ENCODE measurements at places on chromosomes 4 and X. TPM values are rescaled to one million over a fixed set of nuclear protein-coding genes. Genes with fewer than 3 reads are reported as not detected.

DNA sequence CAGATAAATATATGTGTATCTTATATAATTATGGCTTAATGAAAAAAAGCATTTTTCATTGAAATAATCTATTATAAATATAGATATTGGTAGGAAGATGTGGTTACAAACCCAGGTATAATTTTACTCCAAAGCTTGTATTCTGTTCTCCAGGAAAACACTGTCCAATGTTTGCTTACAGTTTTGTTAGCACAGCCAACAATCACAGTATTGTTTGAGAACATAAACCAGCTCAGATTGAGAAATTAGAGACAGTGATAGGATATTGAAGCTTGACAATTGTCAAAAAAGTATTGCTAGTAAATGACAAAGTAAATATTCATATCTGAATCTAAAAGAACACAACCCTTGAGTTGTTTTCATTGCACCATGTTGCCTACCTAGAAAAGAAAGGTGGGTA lies 228.8 kb downstream of the ADGRL3 start:
- DNase-seq: no peak

- no peak for DNase-seq
Measured at GRCh38 chrX:63739885-63740284, 45.1 kb downstream of the ARHGEF9 start.

GRCh38 chr4:58275856-58276255 lies 1165.7 kb upstream of the IGFBP7 start:
- no peak for DNase-seq

Gene FAM9C
- total RNA-seq: not detected

DNA sequence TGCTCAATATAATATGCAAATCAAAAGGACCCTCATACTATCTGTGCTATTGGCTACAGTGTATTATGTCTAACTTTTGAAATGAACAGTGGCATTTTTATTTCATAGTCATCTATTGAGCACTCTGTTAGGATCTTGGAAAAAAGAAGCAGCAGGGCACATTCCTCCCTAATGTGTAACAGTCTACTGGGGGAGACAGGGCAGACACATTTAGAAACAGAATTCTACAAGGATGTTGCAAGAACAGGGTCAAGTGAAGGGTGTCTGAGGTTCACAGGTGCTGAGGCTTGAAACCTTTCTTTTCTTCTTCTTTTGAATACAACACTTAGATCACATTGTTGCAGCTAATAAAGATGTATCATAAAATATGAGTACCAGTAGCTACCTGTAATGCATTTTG lies 129.7 kb upstream of the SLC4A4 start:
- DNase-seq: no peak

DNA sequence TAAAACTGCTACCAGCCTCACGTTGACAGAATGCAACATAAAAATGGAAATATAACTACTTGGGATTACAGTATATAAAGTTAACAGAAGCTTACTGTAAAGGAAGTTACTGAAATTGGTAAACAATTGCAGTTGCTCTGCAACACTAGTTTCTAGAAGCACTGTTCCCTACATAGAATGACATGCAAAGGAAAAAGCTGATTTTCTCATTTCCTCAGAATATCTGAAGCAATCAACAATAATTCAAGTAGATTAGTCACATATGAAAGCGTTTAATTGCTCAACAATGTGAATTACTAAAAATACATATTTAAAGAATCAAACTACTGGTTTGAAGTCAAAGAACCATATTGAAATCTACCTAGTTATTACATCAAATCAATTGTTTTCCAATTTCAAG lies 31.8 kb downstream of the PDGFC start:
- DNase-seq: peak; percentile 30

- no peak for DNase-seq
Measured at GRCh38 chrX:338281-338835, 19.8 kb upstream of the GTPBP6 start.

Gene RPL9
- 1,844 TPM for total RNA-seq

DNA sequence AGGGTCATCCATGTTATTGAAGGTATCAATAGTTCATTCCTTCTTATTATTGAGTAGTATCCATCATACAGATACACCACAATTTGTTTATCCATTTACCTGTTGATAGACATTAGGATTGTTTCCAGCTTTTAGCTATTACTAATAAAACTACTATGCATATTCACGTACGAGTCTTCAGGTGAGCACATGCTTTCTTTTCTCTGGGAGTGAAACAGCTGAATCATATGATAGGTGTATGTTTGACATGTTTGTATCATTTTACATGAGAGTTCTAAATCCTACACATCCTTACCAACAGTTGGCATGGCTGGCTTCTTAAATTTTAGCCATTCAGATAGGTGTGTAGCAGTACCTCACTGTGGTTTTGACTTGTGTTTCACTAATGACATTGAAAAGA lies 556.6 kb upstream of the DIPK2B start:
- no peak for DNase-seq

DNA sequence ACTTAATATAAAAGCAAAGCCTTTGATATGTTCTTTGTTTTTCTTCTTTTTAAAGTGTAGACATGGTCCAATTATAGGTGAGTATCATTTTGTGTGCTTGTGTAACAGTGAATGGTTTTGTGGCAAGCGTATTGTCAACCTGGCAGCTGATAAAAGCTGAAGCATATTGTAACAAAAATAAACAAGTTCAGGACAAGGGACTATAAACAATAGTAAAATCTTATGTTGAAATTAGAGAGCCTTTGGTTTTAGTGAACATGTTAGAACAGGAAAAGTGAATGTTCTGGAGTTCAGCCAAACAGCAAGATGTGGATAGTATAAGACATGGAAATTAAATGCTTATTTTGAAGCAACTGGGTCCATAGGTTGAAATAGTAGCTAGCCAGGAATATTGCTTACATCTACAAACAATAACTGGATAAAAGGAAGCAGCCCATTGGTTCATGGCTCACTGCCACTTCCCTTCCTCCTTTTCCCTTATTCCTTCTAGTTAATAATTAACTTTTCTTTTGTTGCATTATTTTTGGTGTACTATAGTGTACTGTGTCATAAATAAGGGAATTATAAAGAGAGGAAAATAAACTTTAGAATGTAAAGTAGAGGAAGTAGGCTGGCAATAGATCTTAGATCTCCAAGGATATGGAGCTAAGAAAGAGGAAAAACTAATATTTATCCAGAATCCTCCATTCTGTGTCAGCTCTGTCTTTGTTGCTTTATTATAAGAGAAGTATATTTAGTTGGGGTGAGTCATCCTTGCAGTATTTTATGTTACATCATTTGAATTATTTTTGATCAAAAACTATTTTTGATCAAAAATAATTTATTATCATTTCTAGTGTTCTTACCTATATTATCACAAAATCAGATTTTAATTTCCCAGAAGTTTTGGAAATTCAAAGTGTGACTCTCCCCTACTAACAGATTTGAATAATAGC lies 65.6 kb downstream of the MRPL1 start:
- peak; percentile 81 for DNase-seq

- no peak for DNase-seq
Measured at GRCh38 chrX:102964940-102965339, 27.9 kb downstream of the RAB40AL start.

Gene BGN
- total RNA-seq: 13.5 TPM

- no peak for DNase-seq
Measured at GRCh38 chr4:130486186-130486585, 1390.2 kb downstream of the C4orf33 start.

GRCh38 chrX:24241822-24242648 lies 71.8 kb downstream of the SUPT20HL2 start:
- DNase-seq: no peak

DNA sequence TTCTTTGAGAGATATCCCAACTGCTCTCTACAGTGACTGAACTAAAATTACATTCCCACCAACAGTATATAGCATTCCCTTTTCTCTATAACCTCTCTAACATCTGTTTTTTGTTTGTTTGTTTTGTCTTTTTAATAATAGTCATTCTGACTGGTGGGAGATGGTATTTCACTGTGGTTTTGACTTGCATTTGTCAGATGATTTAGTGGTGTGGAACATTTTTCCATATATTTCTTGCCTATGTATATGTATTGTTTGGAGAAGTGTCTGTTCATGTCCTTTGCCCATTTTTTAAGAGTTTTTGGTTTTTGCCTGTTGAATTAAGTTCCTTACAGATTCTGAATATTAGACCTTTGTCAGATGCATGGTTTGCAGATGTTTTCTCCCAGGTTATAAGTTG lies 9.0 kb downstream of the USO1 start:
- DNase-seq: no peak

Gene XG
- 4.5 TPM for total RNA-seq

GRCh38 chr4:154158361-154159155 lies 333.0 kb downstream of the DCHS2 start:
- no peak for DNase-seq

Gene PLRG1
- total RNA-seq: 124 TPM

Gene FAM149A
- 1.5 TPM for total RNA-seq

Gene PQBP1
- total RNA-seq: 88.0 TPM

DNA sequence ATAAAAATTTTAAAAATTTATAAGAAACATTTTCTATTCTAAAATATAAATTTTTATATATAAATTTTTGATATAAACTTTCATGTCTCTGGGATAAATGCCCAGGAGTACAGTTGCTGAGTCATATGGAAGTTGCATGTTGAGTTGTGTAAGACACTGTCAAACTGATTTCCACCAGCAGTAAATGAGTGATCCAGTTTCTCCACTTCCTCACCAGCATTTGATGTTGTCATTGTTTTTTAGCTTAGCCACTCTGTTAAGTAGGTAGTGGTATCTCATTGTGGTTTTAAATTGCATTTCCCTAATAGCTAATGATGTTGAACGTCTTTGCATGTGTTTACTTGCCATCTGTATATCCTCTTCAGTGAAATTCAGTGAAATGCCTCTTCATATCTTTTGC lies 66.5 kb downstream of the MAMLD1 start:
- peak; percentile 78 for DNase-seq

Gene AFM
- total RNA-seq: not detected

DNA sequence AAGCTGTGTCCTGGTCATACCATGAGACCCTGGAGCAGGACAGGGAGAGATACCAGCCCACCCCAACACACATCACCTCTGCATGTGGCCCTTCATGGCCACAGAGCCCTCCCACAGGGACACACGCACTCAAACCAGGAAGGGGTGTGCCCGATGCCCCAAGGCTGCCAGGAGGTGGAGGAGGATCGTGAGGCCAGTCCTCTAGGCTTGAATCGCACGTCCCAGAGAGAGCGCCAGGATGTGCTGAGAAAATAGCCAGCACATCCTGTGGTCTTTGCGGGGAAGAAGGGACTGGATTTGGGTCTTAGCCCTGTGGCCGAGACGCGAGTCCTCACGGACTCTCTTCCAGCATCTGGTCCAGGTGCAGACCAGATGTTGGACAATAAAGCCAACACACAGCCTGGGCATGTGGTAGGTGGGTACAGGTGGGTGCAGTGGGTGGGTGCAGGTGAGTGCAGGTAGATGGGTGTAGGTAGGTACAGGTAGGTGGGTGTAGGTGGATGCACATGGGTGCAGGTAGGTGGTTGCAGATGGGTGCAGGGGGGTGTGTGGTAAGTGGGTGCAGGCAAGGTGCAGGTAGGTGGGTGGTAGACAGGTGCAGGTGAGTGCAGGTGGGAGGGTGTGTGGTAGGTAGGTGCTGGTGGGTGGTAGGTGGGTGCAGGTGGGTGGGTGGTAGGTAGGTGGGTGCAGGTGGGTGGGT lies 94.3 kb upstream of the AFAP1 start:
- DNase-seq: no peak
